Right kidney (tissue), 9 donors: ENCODE measurements at places on chromosomes 4 and X.

DNA sequence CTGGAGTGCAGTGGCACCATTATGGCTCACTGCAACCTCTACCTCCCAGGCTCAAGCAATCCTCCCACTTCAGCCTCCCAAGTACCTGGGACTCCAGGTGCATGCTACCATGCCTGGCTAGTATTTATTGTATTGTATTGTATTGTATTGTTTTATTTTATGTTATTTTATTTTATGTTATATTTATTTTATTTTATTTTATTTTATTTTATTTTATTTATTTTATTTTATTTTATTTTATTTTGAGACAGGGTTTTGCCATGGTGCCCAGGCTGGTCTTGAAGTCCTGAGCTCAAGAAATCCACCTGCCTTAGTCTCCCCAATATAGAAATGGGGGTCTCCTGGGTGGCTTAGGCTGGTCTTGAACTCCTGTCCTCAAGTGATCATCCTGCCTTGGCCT, 42.6 kb downstream of the ELF2 start:
- DNase-seq = no peak

DNA sequence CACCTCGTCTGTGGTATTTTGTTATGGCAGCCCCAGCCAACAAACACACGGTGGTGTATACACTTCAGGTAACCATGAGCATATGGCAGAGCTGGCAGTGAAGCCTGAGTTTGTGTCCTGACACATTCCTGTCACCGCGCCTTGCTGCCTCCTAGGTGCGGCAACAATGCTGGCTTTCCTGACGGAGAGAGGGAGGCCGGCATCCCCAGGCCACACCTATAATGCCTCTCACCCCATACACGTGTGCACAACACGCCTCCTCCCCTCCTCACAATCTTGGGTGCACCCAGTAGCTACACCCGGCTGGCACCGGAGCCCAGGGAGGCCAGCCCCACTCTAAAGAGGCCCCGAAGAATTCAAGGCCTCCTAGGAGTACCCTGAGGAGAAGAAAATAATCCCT, 158.5 kb downstream of the NSUN7 start:
- peak; percentile 26 for DNase-seq

GRCh38 chr4:179130122-179130714, 1688.0 kb upstream of the AGA start:
- DNase-seq = no peak

DNA sequence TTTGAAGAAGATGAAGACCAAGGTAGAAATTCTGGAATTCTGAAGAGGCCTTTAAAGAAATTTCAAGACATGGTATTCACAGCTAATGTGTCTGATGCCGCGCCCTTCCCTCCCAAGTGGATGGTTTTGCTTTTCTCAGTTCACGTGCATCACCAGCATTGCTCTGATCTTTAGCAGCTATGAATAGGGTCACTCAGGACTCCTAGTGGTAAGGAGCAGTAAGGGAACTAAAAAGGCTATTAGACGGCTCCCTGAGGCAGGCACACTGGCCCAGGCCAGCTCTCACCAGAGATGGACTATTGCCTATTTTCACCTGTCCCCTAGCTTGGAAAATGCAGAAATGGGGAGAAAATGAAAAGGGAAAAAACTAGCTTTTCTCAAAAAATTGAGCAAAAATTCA, 447.5 kb upstream of the RASGEF1B start:
- DNase-seq = no peak

GRCh38 chr4:38782452-38783108, at the start of gene TLR10:
Gene TLR10, minus strand, starts transcription at chr4:38782990. Its CDS starts 7,400 bp downstream, at chr4:38775590.
- no peak for DNase-seq

- DNase-seq = no peak
Measured at GRCh38 chr4:188399834-188400233, 260.6 kb downstream of the TRIML1 start.

DNA sequence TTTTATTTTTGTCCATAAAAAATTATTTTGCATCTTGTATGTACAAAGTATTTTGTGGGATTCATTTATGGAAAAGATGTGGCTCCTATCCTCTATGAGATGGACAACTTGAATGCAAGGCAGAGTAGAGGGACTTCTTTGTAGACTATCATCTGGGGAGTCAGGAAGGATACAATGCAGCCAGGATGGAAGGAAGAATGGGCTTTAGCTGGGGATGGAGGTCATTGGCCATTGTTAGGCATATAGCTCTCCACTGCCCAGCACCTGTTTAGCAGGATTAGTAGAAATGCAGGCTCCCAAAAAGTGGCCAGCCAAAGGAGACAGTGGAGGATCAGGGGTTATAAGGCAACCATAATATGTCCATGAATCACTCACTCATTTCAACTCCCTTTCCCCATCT, 5.1 kb upstream of the TLL1 start:
- DNase-seq = no peak

DNA sequence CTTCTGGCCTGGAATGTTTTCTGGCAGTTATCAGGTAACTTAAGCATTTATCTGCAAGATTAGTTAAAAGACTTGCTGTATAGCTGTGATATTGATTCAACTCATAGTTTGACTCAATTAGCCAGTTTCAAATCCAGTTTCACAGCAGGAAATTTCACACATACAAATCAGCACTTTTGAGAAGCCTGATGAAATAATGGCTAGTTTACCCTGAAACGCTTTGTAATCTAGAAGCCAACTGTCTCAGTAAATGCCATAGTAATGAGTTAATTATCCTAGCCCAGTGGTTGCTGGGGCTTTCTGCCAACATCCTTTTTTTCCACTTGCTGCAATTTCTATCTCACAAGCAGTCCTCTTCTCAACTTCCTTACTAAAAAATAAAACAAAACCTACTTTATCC, 53.1 kb downstream of the ARHGEF38 start:
- DNase-seq = no peak

- no peak for DNase-seq
Measured at GRCh38 chr4:73603271-73603710, 16.9 kb downstream of the RASSF6 start.

- DNase-seq = no peak
Measured at GRCh38 chrX:68998716-68999115, 166.5 kb downstream of the PJA1 start.

DNA sequence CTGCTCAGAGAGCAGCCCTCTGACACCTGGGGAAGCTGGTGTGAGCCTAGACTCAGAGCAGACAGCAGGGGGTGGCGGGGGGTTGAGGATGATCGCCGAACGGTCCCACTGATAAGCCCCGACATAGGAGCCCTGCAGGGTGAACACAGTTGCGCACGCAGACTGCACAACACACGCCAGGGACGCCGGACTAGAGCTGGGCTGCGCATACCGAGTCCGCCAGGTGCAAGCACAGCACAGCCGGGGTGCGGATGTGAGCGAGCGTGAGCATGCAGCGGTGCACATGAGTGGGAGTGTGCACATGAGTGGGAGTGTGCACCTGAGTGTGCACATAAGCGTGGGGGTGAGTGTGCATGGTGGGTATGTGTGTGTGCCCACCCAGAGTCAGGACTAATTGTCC, 36.7 kb downstream of the FAM53A start:
- no peak for DNase-seq

DNA sequence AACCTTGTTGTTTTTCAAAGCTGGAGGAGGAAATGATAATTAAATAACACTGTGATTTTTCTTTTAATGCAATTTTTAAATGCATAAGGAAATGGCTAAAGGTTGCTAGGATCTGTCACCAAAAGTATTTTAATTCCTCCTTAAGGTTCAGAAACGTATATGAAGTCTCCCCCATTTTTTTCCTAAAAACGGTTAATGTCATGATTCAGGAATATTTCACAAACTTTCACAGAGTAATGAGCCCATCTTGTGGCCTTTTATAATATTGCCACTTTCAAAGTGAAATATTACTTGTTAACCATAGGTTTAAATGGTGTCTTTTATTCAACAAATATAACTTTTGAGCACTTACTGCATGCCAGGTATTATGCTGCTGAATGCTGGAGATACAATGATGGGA, 99.5 kb upstream of the USP38 start:
- DNase-seq = no peak

DNA sequence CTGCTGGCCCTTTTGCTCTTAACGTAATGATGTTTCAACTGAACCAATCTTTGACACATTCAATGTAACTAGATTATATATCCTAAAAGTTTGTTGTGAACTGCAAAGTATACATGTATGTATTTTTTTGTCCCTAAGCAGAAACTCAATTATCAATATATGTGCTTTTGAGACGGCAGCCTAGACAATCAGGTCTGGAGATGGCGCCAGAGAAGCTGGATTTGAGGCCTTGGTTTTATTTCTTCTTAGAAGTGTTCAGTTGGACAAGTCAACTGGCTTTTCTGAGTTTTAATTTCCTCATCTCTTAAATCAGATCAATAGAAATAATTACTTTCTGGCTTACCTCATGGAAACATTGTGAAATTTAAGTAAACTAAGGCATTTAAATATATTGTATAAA, 62.5 kb downstream of the DCAF8L1 start:
- DNase-seq = no peak

DNA sequence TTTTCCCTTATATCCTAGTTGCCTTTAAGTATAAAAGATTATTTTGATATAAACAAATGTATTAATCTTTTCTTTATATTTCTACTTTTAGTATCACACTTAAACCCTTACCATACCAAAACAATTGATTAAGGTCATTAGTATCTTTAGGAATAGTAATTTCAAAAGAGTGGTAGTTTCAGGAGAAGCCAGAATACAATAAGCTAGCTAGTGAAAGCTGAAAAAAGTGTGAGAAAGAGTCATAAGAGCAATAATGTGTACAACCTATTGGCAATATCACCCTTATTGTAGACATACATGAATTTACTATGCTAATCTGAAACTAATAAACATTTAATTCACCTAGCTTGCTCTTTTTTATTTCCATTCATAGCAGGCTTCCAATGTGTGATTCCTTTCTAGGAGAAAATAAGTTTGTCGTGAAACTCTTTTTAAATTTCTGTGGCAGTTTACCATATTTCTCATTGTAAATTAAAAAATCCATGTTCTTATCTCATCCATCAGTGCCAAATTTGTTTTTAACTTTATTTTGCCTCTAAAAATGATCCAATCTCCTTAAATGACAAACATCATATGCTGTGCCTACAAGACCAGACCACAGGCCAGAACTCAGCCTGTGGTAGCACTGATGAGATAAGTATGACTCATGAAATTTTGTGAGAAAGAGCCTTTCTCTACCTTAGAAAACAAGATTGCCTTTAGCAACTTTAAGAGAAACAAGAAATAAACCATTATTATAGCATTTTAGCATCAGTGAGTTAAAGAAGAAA, 8.1 kb downstream of the NEK1 start:
- no peak for DNase-seq

DNA sequence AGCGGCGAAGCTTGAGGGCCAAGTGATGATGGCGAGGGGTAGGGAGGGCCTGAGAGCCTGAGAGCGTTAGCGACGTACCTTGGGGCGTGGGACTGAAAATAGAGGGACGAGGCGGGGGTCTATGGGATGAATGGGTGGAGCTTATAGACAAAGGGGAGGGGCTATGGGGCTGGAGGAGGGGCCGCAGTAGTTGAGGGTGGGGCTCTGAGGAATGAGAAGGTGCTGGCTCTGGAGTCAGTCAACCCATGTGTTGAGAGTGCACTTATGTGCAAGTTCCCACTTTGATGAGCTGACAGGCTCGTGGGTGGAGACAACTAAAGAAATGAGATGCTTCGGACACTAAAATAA, 488 bp downstream of the TBC1D25 start:
- DNase-seq = no peak

- DNase-seq = no peak
Measured at GRCh38 chr4:41406113-41406516, 131.8 kb upstream of the LIMCH1 start.

DNA sequence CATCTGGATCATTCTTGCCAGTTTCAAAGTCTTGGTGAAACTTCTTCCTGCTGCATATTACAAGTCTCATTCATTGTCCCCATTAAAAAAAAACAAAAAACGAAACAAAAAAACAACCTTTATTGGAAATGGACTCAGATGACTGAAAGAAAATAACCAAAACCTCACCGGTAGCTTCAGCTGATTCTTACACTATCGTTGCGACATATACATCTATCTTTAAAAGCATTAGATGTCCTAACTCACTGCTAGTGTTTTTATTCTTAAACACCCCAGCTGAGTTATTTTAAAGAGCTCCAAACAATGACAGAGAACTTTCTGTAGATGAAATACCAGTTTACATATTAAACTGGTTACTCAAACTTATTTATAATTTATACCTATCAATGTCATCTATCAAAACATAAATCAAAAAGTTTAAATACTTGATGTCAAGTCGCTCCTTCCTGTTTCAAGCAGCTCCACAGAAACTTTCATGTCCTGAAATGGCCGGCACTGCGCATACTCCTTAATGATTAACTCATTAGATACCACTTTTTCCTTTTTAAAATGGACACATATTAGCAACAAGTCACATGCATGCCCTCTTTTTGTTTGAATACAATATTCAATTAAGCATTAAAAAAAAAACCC, 87.2 kb downstream of the HPRT1 start:
- DNase-seq = no peak
